ENCODE measurements at places on chromosomes 3 and 15.

DNA sequence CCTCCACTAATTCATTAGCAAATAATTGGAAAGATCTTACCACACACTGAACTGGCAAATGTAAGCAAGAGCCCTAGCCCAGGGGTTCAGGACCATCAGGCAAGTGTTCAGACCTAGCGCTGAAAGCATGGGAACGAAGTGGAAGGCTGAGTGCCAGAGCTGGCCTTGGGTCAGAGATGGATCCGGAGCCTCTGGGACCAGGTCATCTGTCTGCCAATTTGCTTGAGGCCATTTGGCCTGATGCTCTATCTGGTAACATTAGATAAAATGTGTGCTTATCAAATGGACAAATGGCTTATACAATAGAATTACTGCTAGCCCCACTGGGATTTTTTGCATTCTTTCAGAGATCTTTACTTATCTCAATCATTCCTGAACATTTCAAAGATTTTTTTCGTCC is 1.4 kb upstream of the TMC3 start:
- no peak for DNase-seq

GRCh38 chr3:139928708-139929505 is 6.1 kb upstream of the CLSTN2 start:
- no peak for DNase-seq

GRCh38 chr3:54188176-54188791 is 65.9 kb downstream of the CACNA2D3 start:
- no peak for DNase-seq

- no peak for DNase-seq
Observed at GRCh38 chr15:58355973-58356372, 75.8 kb upstream of the LIPC start.

- no peak for DNase-seq
Observed at GRCh38 chr3:130839813-130840212, 54.1 kb upstream of the ATP2C1 start.

DNA sequence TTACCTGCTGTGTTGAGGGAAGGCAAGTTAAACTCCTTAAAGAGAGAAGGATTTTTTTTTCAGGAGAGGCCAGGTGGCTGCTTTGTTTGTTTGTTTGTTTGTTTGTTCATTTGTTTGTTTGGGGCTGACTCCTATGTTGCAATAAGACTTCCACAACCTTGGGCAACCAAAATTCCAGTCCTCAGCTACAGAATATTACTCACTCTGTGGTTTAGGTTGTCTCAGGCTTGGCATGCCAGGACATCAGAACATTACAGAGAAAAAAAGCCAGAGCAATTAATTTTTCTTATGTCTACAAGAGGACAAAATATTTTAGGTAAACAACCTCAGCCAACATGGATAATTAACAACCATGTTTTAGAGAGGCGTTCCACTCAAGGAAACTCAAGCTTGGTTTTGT is 156.7 kb upstream of the ATP11B start:
- DNase-seq = no peak

- no peak for DNase-seq
Observed at GRCh38 chr15:92391640-92392039, 2.0 kb upstream of the ST8SIA2 start.

- no peak for DNase-seq
Observed at GRCh38 chr3:122985539-122985938, 42.0 kb downstream of the SEMA5B start.

DNA sequence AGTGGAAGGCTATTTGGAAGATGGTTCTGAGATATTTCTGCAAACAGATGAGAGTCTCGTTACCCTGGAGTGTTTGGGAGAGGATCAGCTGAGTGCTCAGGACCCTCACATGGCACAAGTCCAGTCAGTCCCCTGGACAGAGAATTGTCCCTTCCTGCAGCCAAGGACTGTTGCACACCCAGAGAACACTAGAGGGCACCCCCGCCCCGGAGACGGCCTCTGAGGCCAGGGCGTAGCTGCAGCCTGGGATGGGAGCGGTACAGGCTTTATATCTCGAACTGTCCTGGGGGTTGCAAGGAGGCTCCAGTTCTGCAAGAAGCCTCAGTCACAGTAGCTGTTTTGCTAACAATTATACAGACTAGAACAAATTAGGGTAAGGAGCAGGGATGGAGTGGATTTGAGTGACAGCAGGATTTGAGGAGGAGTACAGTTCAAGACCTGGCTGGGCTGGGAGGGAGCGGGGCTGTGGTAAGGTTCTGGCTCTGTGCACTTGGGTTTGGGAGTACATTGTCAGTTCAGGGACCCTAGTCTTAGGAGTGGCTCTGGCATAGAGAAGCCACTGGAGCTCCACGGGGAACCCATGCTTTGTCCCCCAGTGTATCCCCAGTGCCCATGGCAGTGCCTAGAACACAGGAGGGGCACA is 67.6 kb upstream of the HACD2 start:
- no peak for DNase-seq
